Activated naive CD4-positive, alpha-beta T cell treated with anti-CD3 and anti-CD28 coated beads, Interleukin-2, amount 50 U/mL, for 72 hours (primary cell): ENCODE measurements at places on chromosomes 13 and 19. TPM values are rescaled to one million over a fixed set of nuclear protein-coding genes. Genes with fewer than 3 reads are reported as not detected.

DNA sequence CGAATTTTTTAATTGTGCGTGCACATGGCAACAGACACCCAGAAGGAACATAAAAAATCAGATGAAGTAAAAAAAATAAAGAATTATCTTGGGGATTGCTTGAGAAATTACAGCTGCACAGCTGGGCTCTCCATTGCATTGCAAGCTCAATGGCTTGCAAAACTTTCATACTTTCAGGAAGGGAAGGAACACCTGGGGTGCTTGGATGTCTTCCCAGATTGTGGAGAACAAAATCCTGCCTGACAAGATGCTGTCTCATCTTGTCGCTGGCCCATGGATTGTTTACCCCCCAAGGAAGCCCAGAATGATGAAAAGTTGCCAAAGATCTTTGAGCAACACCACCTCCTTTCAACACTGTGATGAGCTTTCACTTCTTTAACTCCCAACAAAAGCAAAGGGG lies 11.0 kb upstream of the CASP14 start:
- no peak for DNase-seq

- DNase-seq = no peak
Measured at GRCh38 chr19:3412066-3412465, 45.7 kb downstream of the NFIC start.

- no peak for DNase-seq
Measured at GRCh38 chr19:2922987-2923386, 21.8 kb downstream of the ZNF77 start.

DNA sequence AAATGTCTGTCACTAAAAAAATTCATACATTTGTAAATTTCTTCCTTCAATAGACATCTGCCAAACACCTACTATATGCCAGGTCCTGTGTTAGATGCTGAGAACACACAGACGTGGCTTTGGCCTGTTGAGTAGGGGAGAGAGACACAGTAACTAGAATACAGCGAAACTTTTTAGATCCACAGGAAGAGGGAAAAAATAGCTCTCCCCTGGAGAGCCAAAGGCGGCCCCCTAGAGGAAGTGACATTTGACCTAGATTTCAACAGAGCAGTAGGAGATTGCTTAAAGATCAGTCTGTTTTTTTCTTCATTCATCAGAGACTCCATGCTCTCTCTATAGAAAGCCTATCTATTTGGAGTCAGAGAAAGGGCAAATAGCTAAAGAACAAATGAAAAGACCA lies 11.3 kb downstream of the LCP1 start:
- no peak for DNase-seq

GRCh38 chr19:7917267-7918061 lies 2.7 kb upstream of the SNAPC2 start:
- DNase-seq = no peak

DNA sequence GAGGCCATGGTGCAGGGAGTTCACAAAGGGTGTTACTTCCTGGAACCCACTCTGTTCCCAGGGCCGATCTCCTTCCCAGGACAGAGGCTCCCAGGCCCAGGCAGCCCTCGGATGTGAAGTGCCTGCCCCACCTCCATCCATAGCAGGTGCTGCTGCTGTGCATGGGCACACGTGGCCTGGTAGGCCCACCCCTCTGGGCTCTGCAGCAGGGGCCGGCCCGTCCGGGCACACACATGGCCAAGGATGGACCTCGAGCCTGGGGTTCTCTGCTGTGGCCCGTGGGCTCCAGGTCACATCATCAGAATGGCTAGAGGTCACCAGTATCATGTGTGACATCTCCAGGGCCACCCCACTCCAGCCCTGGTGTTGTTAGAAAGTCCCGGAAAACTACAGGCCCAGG lies 71.8 kb downstream of the GADD45B start:
- DNase-seq = no peak

DNA sequence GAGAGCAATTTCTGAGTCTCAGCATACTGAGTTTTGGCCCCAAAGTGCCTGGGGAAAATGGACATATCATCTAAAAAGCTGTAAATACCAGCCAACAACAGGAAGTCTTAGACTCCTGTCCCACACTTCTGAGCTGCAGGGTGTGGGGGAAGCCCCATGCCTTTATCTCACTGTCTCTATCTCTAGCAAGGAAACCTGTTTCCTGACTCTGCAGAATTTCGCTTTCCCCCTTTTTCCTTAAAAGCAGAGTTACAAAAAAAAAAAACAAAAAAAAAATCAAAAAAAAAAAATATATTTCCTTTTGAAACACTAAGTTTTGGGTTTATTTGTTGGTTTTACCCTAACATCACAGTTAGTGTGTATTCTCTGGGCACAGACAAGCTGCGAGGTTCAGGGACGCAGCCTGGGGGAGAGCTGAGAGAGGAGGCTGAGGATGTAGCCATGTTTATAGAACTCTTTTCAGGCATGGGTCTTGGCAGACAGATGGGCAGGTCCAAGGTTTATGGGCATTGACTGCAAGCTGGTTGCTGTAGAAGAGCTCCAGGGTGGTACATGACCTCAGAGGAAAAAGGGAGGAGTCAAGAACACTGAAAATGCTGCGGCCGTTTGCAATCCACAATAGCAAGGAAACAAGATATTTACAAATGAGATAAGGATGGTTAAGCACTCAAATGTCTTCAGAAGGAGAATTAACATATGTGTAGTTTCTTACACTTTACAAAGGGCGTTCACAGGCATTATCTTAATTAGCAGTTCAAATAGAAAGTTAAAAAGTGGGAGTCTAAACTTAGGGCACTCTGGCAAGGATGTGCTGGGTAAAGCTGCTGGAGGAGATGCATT lies 4.9 kb downstream of the MBNL2 start:
- peak; percentile 17 for DNase-seq

GRCh38 chr13:24668511-24668910 lies 11.7 kb upstream of the ATP12A start:
- DNase-seq = no peak

The NLRP9 gene
- 0.09 TPM for total RNA-seq

DNA sequence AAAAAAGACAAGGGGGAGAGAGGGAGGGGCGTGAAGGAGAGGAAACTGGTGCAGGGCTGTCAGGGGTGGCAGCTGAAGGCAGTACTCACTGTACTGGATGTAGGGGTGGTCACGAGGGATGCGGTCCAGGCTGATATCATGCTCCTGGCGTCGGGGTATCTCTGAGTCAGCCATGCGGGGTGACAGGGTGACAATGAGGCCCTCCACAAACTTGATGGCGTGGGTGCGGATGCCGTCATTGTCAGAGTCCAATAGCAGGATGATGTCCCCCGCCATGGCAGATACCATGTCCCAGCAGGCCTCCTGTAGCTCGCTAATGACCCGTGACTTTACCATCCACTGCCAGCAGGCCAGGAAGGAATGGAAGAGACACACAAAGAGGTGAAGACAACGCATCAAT lies 15.3 kb downstream of the SYMPK start:
- no peak for DNase-seq

GRCh38 chr19:36833430-36833829 lies 4.8 kb downstream of the ZNF790 start:
- no peak for DNase-seq

- no peak for DNase-seq
Measured at GRCh38 chr13:102779436-102780159, 6.0 kb upstream of the TEX30 start.

The SLC1A6 gene
- not detected for total RNA-seq

DNA sequence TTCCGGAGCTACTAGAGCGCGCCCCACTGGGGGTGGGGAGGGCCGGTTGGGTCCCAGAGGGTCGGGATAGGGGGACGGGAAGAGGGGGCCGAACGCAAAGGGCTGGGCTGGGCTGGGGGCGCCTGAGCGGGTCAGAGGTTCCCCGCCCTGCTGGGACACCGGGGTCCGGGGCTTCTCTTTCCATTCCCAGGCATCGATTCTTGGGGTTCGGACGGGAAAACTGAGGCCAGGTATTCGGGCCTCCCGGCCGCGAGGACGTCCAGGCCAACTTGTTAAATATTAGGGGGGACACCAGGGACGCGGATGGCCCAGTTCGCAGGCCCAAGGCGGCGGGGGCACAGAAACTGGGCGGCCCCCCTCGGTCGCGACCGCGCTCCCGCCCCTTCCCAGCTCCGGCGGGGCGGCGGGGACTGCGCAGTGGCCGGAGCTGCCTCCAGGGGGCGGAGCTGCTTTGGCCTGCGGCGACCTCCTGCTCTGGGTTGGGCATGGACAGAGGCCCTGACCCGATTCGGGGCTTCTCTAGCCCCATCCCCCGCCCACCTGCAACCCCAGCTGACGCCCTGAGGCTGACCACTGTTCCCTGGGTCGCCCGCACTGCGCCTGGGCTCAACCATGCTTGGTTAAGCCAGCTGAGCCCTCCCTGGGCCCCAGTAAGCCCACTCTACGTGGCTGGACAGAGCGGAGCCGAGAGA lies 1.2 kb upstream of the KLF16 start:
- peak; percentile 84 for DNase-seq

DNA sequence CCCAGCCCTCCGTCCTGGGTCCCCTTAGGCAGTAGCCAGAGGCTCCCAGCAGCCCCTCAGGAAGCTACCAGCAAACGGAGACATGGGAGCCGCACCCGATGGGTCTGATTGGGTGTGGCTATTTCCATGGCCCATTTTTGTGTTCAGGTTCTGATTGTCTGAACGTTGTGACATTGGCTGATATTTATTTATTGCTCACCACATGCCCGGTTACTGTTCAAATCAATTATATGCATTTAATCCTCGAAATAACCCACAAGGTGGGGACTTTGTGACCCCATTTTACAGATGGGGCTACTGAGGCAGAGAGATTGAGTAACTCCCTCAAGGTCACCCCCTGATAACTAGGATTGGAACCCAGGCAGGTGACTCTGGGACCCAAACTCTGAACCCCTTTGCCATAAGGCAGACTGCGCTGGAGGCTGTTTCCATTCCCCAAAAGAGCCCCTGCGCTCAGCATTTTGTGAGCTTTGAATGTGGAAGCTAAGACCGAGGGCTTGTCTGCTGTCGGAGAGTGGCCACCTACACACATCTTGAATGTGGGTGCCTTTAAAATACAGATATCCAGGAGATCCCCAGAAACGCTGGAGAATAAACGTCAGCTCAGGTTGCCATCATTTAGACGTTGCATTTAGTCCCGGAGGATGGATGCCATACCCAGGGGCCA lies 13.6 kb upstream of the MCF2L start:
- DNase-seq = no peak

GRCh38 chr13:72261732-72262131 lies 394.7 kb upstream of the DACH1 start:
- no peak for DNase-seq

GRCh38 chr19:5078666-5079065 lies 109.8 kb downstream of the KDM4B start:
- no peak for DNase-seq

The ZNF20 gene
- 5.1 TPM for total RNA-seq

DNA sequence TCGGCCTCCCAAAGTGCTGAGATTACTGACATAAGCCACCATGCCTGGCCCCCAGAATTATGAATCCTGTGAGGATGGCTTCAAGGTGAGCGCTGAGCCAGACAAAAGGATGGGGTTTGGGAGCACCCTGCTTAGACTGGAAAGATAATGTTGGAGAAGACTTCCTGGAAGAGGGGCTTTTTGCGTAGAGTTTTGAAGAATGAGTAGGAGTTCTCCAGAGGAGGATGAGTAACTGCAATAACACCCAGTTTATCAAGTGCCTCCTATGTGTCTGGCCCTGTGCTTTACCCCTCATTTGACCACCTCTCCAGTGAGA lies 641 bp upstream of the GDF15 start:
- DNase-seq = no peak

GRCh38 chr13:24254146-24254841 lies 55.1 kb upstream of the C1QTNF9 start:
- DNase-seq = peak; percentile 71

The GRK1 gene
- not detected for total RNA-seq

The EXOC3L2 gene
- total RNA-seq = not detected

- no peak for DNase-seq
Measured at GRCh38 chr13:98261165-98261702, 84.2 kb upstream of the RNF113B start.

GRCh38 chr13:35714121-35714520 lies 237.6 kb upstream of the MAB21L1 start:
- DNase-seq = no peak

GRCh38 chr13:82803341-82803740 lies 1078.9 kb downstream of the SLITRK1 start:
- DNase-seq = no peak

The ZNF835 gene
- total RNA-seq = 2.2 TPM

DNA sequence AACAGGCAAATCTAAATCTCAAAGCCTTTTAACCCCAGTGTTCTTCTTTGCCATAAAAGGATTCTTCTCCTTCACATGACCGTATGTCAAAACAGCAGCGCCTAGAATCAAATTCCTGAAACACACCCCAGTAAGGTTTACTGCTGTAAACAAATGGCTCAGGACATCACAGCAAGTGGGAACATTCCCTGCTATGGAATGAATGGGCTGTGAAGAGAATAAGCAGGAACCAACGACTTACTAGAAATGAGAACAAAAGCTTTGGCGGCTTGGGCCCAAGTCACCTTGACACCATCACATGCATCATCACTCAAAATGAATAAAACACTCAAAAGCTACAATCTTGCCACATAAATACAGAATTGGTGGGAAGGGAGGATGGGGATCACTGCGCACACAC lies 80.4 kb upstream of the SPATA13 start:
- no peak for DNase-seq

GRCh38 chr13:106527826-106528225 lies 7.6 kb downstream of the EFNB2 start:
- DNase-seq = no peak

The GJA3 gene
- not detected for total RNA-seq

GRCh38 chr13:33721724-33722123 lies 96.2 kb upstream of the RFC3 start:
- DNase-seq = no peak

GRCh38 chr13:110353339-110353977 lies 46.4 kb downstream of the COL4A2 start:
- no peak for DNase-seq

GRCh38 chr19:40235238-40236025 lies 8.9 kb upstream of the CCNP start:
- DNase-seq = no peak

- DNase-seq = no peak
Measured at GRCh38 chr19:50790922-50791467, 780 bp downstream of the ACP4 start.

DNA sequence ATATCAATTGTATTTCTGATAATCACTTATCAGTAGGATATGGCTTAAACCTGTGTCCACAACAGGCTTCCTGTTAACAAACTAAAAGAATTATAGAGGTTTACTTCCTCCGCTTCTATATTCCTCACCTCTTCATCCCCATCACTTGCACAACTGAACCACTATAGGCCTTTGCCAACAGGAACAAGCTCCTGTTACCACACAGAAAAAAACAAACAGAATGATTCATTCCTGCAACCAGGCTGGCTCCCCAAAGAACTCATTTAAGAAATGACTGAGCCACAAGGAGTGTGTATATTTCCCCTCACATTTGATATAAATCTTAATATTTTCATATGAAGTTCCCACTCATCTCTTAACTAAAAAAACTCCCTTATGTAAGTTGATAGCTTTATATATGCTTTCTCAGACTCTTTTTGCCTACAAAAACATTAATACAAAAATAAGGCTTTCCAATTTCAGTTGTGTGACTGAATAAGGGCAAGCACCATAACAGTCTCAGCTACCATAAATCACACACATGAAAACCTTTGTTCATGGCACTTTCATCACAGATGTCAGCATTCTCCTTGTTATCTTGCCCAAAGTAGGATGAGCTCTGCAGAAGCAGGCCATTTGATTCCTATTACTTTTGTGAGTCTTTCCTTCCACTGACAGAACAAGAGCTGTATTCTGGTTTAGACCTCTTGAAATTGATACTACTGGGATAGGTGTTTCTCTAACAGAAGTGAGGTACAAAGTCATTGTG lies 366.8 kb downstream of the SLITRK1 start:
- no peak for DNase-seq

GRCh38 chr19:51771376-51772130 lies 10.6 kb downstream of the FPR2 start:
- DNase-seq = no peak

GRCh38 chr13:25731037-25731436 lies 320.8 kb downstream of the SHISA2 start:
- no peak for DNase-seq

The ZIC2 gene
- total RNA-seq = 0.10 TPM
